ENCODE measurements at places on chromosomes 1 and 21.

GRCh38 chr1:175178056-175178455 is 14.5 kb downstream of the KIAA0040 start:
- no peak for DNase-seq

DNA sequence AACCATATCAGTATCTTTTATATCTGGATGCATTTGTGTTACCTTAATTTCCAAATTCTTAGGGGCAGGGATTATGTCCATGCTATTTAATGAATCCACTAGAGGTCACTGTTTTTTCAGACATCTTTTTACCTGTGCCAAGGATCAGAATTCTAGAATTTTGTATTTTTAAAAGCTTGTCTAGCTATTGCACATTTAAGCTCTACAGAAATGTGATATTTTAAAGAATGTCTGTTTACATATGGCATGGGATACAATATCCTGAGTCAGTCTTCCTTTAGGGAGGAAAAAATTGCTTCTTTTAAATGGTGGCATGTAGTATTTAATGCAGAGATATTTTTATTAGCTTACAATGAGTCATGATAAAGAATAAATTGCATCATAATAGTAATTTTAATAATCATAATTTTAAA is 11.3 kb downstream of the RPAP2 start:
- no peak for DNase-seq

- no peak for DNase-seq
These were observed 18.0 kb upstream of the FGGY start for GRCh38 chr1:59278780-59279354.

DNA sequence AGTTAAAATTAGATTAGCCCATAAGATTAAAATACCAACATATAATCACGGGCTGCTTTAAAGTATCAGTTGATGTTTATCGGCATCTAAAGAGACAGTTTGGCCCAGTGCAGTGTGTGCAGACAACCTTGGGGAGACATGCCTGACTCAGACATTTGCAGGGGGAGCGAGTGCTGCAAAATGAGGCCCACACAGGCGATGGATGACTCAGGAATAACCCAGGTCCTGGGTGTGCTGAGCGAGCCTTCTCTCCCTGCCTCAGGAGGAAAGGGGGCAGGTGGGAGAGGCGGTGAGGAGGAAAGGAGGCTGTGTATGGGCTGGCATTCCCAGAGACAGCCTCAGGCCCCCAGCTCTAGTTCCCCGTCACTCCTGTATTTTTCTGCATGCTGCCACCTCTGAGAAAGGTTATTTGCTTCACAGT is 9.0 kb downstream of the SLC9A1 start:
- DNase-seq, result no peak

GRCh38 chr1:235073331-235073967 is 55.2 kb downstream of the TOMM20 start:
- DNase-seq, result no peak

Data from activated naive CD4-positive, alpha-beta T cell (primary cell).